ENCODE measurements at places on chromosomes 2 and 18.

- DNase-seq: no peak
These were observed 298.0 kb downstream of the ZNF407 start for GRCh38 chr18:74895686-74896085.

GRCh38 chr2:182941919-182942318, 75.5 kb upstream of the FRZB start:
- no peak for DNase-seq

- DNase-seq: no peak
These were observed 323.7 kb downstream of the LPIN1 start for GRCh38 chr2:12070153-12070552.

DNA sequence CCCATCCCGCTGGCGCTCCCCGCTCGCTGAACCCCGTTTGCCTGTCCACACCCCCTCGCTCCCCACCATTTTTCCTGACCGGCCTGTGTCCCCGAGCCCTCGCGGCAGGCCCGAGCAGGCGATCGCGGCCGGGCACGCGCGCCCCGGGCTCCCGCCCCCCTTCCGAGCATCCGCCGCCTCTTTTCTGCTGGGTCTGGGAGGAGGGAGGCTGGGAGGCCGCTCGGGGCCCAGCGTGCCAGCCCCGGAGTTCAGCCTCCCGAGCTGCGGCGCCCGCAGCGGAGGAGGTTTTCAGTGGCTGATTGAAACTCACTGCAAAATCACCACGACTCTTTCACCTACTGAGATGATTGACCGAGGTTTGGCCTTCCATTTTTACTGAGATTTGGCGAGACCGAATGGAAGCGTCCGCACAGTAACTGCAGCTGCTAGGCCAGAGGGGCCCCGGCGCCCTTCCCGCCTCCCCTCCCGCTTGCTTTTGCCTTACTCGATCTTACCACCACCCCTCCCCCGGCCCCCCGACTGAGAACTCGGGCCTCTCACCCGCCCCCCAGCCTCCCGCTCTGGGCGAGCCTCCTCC, 4.8 kb downstream of the SOX11 start:
- DNase-seq: no peak

Measured in activated T-cell treated with anti-CD3 and anti-CD28 coated beads, Interleukin-2, amount 50 U/mL, for 24 hours (primary cell).